Neural crest cell (in vitro differentiated cells): ENCODE measurements at places on chromosomes 1 and 21.

GRCh38 chr1:21937372-21938121 lies 437 bp upstream of the HSPG2 start:
- DNase-seq = peak; percentile 78

DNA sequence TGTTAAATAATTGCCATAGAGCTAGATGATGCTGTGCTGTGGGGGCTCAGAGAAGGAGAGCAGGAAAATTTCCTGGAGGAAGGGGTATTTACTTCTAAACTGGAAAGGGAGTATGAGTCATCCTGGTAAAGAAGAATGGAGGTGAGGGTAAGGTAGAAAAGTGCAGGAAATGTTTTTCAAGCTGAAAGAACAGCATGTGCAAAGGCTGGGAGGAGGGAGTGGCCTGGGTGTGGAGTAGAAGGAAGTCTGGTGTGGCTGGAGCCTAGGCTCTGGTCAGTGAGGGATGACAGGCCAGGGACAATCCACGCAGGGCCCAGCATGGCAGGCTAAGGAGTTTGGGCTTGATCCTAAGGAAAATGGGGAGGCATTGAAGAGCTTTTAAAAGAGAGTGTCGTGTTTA lies 45.9 kb downstream of the MATN1 start:
- DNase-seq = no peak

GRCh38 chr1:111672331-111672730 lies 52.7 kb downstream of the RAP1A start:
- no peak for DNase-seq

DNA sequence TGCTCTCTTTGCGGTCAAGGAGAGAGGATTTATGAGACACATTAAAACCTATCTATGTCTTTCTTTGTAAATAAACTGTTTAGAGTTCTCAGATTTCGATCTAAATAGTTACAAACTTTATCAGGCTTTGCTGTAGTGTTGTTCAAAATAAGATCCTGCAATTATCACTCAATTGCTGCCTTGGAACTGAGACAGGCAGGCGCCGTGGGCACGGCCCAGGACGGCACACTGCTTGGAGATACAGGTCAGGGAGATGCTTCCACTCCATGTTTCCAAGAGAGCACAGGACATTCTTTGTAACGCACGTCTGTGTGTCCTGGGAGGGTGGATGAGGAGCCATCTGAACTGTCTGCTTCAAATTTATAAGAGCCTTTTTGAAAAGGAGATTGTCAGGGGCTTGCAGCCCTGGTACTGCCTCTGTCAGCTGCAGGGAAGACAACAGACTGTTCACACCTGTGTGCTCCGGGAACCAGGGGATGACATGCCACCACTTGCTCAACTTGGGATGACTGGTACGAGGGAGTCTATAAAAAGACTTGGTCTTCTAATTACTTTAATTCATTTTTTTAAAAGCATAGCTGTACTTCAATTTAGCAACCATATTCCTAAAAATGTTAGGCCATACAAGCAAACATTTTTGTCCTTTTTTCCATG lies 472.9 kb upstream of the RUNX1 start:
- DNase-seq = no peak

- no peak for DNase-seq
These were observed 2.5 kb upstream of the MEF2D start for GRCh38 chr1:156502894-156503697.

GRCh38 chr1:61171346-61171745 lies 89.0 kb downstream of the NFIA start:
- DNase-seq = no peak

- no peak for DNase-seq
These were observed 16.4 kb upstream of the ATP1A1 start for GRCh38 chr1:116356673-116357072.

GRCh38 chr1:199403531-199404116 lies 623.9 kb upstream of the NR5A2 start:
- no peak for DNase-seq

DNA sequence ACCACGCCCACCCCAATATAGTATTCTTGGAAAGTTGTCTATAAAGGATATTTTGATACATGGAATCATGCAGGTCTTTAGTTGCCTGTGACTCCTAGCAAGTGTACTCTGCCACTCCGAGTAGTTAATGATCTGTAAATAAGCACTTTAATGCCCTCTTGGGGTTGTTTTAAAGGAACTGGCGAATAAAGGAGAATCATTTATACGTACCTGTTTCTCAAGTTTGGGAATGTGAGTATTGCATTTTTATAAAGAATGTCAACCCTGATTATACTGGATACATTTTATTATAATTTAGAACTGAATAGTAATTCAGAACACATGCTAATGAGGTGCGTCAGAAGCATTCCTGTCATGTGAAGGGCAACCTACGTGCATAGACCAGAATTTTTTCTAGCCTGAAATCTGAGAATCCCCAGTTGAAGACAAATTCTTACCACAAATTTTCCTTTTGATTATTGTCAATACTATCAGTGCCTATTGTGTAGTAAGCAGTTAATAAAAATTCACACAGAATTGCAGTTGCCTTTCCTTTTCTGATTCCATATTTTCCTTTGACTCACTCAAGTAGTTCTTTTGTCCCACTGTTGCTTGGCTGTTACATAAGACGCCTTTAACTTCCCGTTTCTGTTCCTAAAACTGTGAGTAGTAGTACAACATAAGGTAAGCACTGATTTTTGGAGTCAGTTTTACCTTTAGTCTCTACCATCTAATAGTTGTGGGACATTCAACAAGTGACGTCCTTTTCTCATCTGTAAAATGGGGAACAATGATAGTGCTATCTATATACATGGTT lies 5.1 kb downstream of the AHCYL1 start:
- no peak for DNase-seq

DNA sequence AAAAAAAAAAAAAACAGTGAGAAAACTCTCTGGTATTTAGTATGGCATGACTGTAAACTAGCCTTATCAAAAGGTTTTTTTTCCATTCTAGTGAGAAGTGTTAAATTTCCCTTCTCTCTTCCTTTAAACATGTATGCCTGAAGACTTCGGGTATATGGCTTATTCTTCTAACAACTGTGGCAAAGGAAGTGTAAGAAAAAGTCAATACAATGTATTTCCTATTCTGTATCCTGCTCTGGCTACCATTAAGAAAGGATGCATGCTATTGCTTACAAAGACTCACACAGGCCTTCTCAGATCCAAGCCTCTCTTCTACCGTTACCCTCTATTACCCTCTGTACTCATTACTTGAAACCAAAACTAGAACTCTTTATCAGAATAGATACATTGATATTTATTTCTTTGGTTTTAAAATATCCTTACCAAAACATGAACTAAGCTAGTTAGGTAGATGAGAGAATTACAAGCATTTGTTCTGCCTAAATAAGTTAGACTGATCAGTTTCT lies 8.4 kb downstream of the CEPT1 start:
- DNase-seq = no peak

GRCh38 chr21:27315373-27315772 lies 348.5 kb upstream of the ADAMTS5 start:
- DNase-seq = no peak

DNA sequence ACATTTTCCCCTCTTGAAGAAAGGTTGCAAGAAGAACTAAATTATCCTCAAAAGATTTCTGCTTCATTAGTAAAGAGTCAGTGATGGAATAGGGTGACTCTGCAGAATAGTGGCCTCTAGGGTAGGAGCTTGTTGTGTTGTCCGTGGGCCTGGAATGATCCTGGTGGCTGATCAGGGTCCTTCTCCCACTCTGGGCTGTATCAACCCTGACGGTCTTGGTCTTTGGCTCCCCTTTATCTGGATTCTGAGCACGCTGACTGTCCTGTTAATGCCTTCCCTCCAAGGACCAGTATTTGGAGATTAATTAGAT lies 36.9 kb upstream of the SRRM1 start:
- no peak for DNase-seq

DNA sequence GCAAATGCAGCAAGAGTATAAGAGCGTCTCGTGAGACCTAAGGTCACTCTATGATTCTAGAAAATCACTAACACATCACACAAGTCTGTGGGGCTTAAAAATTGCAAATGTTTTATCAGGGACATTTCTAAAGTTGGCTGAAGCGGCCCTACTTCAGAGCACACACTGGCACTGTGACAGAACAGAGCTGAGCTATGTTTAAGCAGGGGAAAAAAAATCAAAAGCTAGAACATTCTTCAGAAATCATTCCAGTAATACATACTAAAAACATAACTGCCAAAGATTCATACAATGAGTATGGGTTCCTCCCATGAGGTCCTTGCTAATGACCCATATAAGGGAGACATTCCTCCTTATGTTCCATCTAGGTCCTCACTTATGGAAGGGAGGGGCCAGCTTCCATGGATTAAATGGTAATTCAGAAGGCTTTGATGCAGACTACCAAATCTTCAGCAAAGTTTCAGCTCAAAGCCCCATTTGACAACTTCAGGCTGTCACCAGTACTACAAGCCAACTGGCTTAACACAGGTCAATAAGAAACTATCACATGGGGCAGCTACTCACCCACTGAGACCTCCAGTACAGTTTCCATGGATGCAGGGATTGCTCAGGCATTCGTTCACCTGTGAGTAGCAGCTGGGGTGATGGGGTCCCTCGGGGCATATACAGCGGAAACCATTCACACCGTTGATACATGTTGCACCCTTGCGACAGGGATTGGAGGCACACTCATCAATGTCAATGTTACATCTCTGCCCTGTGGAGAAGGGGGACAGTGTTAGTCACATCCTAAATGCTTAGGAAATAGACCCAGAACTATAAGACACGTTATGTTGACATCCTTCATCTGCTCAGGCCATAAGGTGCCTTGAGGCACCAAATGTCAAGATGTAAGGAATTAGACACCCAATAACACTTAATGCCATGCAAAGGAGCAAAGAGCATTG lies 58.4 kb upstream of the ADAM30 start:
- no peak for DNase-seq

DNA sequence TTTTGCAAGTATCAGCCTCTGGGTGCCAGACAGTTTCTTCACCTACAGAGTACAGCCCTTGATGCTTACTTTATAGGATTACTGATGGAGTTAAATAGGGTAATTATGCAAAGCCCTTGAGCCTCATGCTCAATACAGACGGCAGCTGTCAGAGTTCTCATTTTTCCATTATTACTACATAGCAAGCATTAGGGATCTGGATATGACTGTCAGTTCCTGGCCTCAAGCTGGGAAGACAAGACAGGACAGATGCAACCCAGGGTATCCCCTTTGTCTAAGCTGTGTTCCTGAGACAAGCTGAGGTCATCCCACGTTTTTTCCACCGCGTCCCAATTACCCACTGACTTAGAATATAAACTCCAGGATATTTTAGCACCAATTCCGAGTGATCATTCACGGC lies 94.4 kb downstream of the SLC35F3 start:
- DNase-seq = no peak

GRCh38 chr1:156385534-156386031 lies 16.6 kb downstream of the RHBG start:
- peak; percentile 79 for DNase-seq

DNA sequence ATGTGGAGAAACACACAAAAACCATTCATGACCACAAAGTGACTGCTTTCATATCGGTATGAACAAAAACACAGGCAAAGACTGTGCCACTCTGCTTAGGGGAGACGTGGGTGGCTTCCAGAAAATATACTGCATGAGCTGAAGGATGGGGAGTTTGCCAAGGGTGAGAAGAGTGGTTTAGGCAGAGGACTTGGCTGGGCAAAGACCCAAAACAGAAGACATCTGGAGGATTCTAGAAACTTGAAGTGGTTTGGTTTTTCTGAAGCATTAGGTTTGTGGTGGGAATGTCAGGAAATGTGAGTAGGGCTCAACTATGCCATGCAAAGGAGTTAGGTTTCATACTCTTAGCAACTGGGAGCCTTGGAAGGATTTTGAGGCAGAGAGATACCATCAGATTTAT lies 26.6 kb upstream of the DNM3 start:
- DNase-seq = no peak

GRCh38 chr21:15066123-15066575 lies 1.3 kb upstream of the NRIP1 start:
- no peak for DNase-seq

DNA sequence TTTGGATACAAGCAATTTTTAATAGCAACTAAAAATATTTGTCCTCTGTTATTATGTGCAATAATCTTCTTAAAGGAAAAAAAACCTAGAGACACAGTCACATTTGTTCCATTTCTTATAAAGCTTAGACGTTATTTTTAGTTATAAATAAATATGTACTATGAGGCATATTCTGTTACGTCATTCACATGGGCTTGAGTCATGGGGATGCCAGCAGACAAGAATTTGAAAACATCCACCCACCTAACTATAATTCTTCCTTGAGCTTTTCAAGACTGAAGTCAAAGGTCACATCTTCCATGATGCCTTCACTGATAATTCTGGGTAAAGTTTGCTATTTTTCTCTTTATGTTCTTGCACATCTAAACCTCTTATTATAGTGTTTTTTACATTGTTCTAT lies 268.8 kb downstream of the KCTD3 start:
- DNase-seq = no peak

- DNase-seq = no peak
These were observed 10.3 kb downstream of the UTS2 start for GRCh38 chr1:7842517-7842916.

- DNase-seq = no peak
These were observed 27.0 kb downstream of the MFSD2A start for GRCh38 chr1:39981945-39982344.

DNA sequence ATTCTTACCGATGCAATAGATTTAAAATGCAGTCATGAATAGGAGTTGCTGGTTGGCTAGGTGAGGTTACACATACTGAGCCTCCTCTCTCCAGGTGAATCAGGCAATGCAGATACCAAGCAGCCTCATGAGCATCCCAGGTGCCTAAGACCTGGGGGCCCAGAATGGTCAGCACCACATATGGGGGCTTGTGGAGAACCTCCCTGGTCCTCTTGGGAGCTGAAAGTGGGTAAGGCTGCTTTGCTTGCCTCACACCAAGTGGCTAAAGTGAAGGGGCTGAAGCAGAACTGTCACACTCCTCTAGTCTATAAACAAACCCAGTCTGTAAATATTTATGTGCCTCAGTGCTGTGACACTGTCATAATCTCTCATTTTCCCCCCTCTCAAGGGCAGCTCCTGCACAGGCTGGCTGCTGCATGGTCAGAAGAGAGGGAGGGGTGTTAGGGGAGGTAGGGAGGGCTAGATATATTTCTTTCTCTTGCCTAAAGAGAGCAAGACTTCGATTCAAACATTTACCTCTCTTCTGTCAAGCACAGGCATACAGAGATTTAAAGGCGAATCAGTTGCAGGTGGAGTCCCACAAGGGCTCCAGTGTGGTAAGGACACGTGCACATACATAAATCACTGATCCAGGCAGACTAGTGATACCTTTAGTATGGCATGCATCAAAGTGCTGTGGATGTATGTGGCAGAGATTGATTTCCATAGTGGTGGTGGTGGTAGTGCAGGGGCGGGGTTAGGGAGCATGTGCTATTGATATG lies 157.9 kb upstream of the TNR start:
- no peak for DNase-seq
